CD4-positive, CD25-positive, alpha-beta regulatory T cell (primary cell): ENCODE measurements at places on chromosomes 1 and 21. TPM values are rescaled to one million over a fixed set of nuclear protein-coding genes. Genes with fewer than 3 reads are reported as not detected.

PIGC gene
- 22.6 TPM for total RNA-seq

NEK2 gene
- total RNA-seq: 0.81 TPM

- H3K4me1 ChIP-seq: peaks cover 87% of the 10 kb centered on the region
- H3K27ac ChIP-seq: peak overlapping the region; percentile 87
- H3K4me3 ChIP-seq: peak overlapping the region; percentile 62
- peaks cover 3% of the 10 kb centered on the region for H3K36me3 ChIP-seq
- DNase-seq: no peak
Observed at GRCh38 chr1:156123356-156124196, 9.1 kb downstream of the LMNA start.

- peaks cover 11% of the 10 kb centered on the region for H3K27me3 ChIP-seq
- H3K27ac ChIP-seq: no peak overlapping the region
- DNase-seq: no peak
- peaks cover 12% of the 10 kb centered on the region for H3K4me1 ChIP-seq
- H3K36me3 ChIP-seq: no peaks in the 10 kb centered on the region
Observed at GRCh38 chr1:53733975-53734649, 4.9 kb downstream of the GLIS1 start.

DNA sequence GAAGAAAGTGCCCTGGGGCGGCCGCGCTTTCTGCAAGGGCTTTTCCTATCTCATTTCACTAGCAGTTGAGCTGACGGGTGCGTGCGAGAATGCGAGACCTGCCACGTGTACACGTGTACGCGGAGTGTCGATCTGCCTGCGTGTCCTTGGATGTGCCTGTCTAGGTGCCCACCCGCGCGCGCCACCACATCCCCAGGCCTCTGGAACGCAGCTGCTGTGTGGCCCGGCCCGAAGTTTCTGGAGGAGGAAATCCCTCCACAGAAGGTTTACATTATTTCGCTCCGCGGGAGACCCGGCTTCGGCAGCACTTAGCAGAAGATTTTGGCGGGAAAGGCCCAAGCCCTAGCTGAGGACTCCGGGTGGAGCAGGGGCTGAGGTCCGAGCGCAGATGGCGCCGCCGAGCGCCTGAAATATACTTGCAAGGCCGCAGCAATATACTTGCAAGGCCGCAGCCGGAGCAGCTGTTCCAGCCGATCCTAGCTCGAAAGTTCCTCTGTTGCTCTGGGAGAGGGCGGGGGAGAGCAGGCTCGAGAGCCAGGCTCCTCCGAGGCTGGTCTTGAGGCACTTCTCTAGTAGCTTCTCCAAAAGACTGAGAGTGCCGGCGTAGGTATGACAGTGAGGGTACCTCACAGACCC is 3.9 kb downstream of the TBX15 start:
- no peak overlapping the region for H3K27ac ChIP-seq
- no peak overlapping the region for H3K4me3 ChIP-seq
- peaks cover 36% of the 10 kb centered on the region for H3K27me3 ChIP-seq
- H3K4me1 ChIP-seq: no peaks in the 10 kb centered on the region
- no peaks in the 10 kb centered on the region for H3K36me3 ChIP-seq
- DNase-seq: no peak

GRCh38 chr1:113233441-113233840 is 156.9 kb upstream of the MAGI3 start:
- peaks cover 7% of the 10 kb centered on the region for H3K27me3 ChIP-seq
- no peaks in the 10 kb centered on the region for H3K36me3 ChIP-seq
- no peaks in the 10 kb centered on the region for H3K4me1 ChIP-seq
- H3K4me3 ChIP-seq: no peak overlapping the region
- H3K27ac ChIP-seq: no peak overlapping the region

- no peak for DNase-seq
- H3K4me3 ChIP-seq: no peak overlapping the region
- no peaks in the 10 kb centered on the region for H3K4me1 ChIP-seq
- H3K27me3 ChIP-seq: no peaks in the 10 kb centered on the region
Observed at GRCh38 chr1:92803140-92803887, 18.4 kb upstream of the EVI5 start.
